ENCODE measurements at places on chromosomes 7 and 10. TPM values are rescaled to one million over a fixed set of nuclear protein-coding genes. Genes with fewer than 3 reads are reported as not detected.

Gene CTBP2
- total RNA-seq: 81.8 TPM

Gene TMEM130
- 1.3 TPM for total RNA-seq

Gene GALNT17
- total RNA-seq: not detected

Gene SPDYE5
- not detected for total RNA-seq

Gene DENND2A
- 38.6 TPM for total RNA-seq

Gene MBL2
- not detected for total RNA-seq

Gene MMP21
- not detected for total RNA-seq

Gene C7orf57
- total RNA-seq: not detected

Gene BMPR1A
- total RNA-seq: 47.3 TPM

Gene PCDH15
- total RNA-seq: not detected

Gene SLC26A5
- total RNA-seq: not detected

Gene SPRN
- total RNA-seq: 0.63 TPM

Gene PDZD7
- 2.0 TPM for total RNA-seq

Gene NOS3
- 0.17 TPM for total RNA-seq
